AG08396 (cell line): ENCODE measurements at places on chromosomes 1 and 21.

DNA sequence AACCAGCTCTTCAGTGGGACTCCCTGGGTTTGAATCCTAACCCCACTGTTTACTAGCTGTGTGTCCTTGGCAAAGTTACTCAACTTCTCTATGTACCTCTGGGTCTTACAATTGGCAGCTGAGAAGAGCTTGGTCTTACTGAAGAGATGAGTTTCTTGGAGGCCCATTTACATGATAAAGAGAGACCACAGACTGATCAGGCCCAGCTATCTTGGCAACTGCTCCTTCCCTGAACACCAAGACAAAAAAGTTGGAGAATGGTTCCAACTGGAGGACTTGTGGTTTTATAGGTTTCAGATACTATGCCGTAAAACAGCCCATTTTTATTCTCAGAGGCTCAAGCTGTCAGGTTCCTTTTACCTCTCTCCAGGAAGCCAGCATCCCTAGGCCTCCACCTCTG is 24.8 kb upstream of the CNIH3 start:
- DNase-seq: no peak

GRCh38 chr1:203215573-203215972 is 13.9 kb downstream of the CHIT1 start:
- DNase-seq: no peak

- no peak for DNase-seq
Measured at GRCh38 chr1:178119628-178120027, 25.7 kb downstream of the RASAL2 start.

- DNase-seq: no peak
Measured at GRCh38 chr1:91523482-91523881, 22.8 kb downstream of the CDC7 start.
